Fibroblast of skin of scalp (primary cell): ENCODE measurements at places on chromosomes 1 and 21.

DNA sequence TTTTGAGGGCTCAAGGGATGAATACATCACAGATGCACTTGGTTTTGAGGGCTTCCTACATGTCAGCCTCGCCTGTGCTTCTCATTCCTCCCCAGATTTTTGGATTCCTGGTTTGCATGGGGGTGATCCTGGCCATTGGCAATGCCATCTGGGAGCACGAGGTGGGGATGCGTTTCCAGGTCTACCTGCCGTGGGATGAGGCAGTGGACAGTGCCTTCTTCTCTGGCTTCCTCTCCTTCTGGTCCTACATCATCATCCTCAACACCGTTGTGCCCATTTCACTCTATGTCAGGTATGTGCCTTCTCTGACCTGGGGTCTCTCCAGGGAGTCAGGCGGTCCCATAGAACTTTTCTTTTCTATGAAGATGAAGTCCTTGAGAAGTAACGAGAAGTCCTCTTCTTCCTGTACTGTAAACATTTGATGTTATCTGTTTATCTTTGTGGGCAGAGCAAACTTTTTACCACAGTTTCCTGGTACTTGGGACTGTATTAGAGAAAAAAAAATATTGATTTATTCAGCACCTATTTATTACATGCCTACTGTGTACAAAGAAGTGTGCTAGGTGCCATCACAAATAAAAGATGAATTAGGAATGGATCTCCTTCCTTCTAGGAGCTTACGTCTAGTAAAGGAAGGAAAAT lies 12.0 kb downstream of the ATP8B2 start:
- DNase-seq: no peak

DNA sequence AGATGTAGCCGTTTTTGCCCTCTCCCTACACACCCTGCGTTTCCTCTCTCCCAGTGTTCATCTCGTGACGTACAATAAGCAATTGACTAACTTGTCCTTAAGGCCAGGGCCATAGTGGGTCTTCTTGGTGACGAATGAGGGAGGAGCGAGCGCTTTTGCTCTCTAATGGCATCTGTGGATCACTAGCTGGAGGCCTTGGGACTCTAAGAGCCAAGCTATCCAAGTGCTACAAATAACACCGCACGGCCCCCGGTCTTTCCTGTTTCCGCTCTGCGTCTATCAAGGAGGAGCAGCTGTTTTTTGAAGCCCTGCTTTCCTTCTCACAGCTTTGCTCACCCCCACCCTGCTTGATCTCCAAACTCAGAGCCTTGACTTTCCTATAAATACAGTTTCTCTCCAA lies 25.2 kb downstream of the EVA1C start:
- no peak for DNase-seq

DNA sequence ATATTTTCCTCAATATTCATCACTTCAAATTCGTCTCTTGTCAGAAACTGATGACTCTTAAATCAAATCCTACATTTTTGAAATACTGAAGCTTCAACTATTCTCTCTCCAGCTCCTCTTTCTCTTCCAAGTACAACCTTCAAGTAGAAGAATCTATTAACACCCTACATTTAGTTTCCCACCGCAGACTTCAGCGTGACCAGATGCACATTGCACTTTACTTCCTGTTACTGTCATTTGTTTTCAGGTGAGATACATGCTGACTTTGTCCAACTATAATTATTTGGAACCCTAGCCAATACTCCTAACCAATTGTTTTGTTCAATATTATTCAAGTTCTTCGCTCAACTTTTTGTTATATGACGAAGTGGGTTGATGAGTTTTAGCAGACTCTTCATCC lies 116.0 kb downstream of the MRPL39 start:
- DNase-seq: no peak

DNA sequence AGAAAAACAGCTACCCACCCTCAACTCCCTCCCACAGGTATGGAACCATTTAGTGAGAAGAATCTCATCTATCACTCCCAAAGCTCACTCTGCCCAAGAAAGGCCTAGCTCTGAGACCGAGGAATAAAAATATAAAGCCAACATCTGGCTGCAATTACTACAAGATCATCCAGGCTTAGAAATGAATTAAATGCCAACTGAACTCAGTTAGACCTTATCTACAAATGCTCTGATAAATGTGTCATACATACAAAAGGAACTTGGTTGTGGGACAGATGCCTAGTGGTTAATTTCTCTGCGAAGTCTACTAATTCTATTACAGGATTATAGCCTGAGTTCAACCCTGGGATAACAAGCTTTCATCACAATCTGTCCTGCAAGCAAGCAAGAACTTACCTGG lies 6.7 kb downstream of the ADIPOR1 start:
- DNase-seq: no peak

DNA sequence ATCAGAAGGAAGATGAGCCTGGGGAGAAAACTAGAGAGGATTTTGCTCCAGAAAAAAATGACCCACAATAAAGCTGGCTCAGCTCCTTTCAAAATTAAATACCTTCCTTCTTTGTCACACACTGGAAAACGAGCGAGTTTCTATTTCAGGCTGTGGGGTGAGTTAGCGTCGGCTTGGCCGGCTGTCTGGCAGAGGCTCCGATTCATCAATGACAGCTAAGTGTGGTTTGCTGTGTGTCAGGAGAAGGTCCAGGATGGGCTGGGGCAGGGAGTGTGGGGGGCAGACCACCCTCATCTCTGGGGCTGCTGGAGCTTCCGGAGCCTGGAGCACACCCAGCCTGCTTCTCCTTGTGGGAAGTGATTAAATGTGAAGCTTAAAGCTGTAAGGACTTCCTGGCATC lies 120.2 kb downstream of the ETS2 start:
- DNase-seq: peak; percentile 98

- DNase-seq: peak; percentile 44
Observed at GRCh38 chr1:43531107-43531905, 623 bp downstream of the PTPRF start.

DNA sequence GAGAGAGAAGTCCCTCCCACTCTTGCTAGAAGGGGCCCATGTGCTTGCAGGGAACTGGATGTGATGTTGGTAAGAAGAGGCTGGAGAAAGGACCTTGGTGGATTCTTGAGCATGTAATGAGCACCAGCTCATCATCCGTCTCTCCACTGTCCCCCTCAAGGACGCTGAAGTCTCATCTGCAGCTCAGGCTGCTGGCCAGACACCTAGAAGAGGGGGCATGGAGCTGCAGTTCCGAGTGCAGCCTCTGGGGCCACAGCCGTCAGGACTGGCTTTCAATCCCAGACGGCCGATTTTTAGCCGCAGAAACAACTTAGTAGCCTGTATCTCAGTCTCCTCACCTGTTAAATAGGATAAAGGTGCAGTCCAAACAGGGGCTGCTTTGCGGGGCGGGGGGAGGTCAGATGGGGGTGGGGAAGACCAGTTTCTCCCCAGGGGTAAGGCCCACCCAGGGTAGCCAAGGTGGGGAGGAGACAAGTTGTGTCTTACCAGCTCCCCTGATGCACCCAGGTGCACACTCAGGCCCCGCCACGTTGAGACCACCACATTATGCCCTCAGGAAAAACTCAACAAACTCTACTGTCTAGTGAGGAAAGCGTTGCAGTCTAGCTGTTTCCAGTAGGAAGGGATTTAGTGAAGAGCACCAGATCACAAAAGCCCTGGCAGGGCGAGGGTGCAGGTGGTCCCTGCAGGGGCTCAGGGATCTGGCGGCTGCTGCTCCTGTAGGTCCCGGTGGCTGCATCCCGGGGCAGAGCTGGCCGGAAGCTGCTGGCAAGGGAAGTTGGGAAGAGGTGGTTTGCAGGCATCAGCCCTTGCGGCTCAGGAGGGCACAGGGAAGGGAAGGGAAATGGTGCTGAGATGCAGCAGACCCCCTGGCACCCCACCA lies 29.5 kb downstream of the LDLRAP1 start:
- peak; percentile 48 for DNase-seq

- peak; percentile 46 for DNase-seq
Observed at GRCh38 chr1:18923756-18924211, 21.4 kb upstream of the ALDH4A1 start.

GRCh38 chr1:187956975-187957374 lies 1128.2 kb downstream of the PLA2G4A start:
- no peak for DNase-seq

GRCh38 chr1:97364086-97364485 lies 556.7 kb downstream of the DPYD start:
- DNase-seq: peak; percentile 55

DNA sequence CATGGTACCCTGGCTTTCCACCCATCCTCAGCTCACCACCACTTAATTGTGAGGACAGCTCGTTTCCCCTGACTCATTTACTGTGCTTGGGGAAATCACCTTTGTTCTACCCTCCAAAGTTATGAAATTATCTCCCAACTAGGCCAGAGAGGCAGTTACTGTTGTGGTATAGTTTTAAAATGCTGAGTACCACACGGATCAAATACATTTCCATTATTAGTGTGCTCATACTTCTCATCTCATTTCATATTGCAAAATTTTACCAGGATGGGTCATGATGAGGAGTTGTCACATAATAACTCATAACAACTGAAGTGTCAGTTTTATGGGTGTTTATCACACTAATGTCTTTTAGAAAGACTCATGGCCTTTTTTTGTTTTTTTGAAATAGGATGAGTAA lies 9.2 kb upstream of the OR2B11 start:
- no peak for DNase-seq

- no peak for DNase-seq
Observed at GRCh38 chr1:93000291-93000690, 39.0 kb upstream of the DIPK1A start.

DNA sequence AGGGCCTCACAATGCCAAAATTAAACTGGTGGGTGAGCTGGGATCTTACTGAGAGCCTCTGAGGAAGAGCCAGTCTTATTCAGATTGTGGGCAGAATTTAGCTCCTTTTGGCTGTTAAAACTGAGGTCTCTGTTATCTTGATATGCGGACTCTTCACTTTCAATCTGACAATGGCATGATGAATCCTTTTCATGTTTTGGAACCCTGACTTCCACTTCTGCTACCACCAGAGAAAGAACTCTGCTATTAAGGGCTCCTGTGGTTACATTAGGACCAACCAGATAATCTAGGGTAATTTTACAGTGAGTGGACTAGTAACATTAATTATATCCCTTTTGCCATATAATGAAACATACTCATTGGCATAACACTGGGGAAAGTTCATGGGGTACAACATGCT lies 219.0 kb downstream of the LRRIQ3 start:
- DNase-seq: no peak
